ENCODE measurements at places on chromosomes 16 and 17.
A peak's percentile ranks its signal among the peaks of the same experiment; 100 is the strongest.

- DNase-seq: no peak
Measured at GRCh38 chr17:77382966-77383612, 242.3 kb downstream of the SEC14L1 start.

GRCh38 chr17:47316311-47316710 is 7.4 kb upstream of the EFCAB13 start:
- peak; percentile 68 for DNase-seq

DNA sequence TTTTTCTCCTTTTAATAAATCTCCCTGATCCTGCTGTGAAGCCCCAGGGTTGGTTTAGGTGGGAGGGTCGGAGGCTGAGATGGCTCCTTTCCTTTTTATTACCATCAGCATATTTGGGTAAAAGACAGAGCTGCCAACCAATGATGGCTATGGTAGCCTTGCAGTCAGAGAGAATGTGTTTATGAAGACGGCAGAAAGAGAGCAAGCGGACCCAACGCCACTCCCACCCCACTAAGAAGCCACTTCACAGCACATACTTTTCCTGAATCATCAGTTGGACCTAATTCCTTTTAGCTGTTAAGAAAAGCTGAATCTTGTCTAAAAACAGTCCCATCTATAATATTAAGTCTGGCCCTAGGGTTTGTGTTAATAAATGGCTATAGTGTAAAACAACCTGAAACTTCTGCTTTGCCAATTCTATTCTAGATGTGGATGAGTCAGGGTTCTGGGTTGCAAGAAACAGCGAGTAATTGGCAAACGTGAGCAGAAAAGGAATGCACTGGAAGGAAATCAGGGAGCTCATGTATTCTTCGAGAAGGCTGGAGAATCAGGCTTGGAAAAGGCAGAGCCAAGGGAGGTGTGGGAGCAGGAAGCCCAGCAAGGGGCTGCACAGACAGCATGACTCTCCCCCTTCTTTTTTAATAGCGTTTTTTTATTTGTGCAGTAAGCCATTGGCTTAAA is 34.0 kb upstream of the PRKCA start:
- DNase-seq: no peak

- no peak for DNase-seq
Measured at GRCh38 chr17:39916918-39917317, 1.5 kb downstream of the GSDMB start.

- no peak for DNase-seq
Measured at GRCh38 chr16:24721830-24722238, 7.6 kb upstream of the TNRC6A start.
